Stimulated activated CD8-positive, alpha-beta memory T cell treated with anti-CD3 and anti-CD28 coated beads, Interleukin-7, amount 100 ng/mL, for 24 hours (primary cell): ENCODE measurements at places on chromosomes 2 and 18.

GRCh38 chr2:127579231-127579630, 43.7 kb downstream of the MYO7B start:
- no peak for DNase-seq

DNA sequence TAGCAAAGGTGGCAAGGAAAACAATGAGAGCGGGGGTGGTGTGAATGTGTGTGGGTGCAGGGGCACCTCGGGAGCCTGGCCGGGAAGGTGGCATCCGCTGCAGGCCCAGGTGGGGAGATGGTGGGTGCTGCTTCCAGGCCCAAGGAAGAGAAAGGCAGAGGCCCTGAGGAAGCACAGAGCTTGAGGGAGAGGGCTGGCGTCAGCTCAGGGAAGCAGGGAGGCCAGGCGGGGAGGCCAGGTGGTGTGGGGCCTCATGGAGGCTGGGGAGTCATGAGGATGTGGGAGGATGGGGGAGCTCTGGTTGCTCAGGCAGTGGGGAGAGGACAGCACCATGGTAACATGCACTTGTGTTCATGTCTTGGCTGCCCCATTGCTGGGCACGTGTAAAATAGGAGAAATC, 43.3 kb downstream of the AGAP1 start:
- no peak for DNase-seq

GRCh38 chr2:129957891-129958290, 21.6 kb upstream of the RAB6C start:
- no peak for DNase-seq

- no peak for DNase-seq
Observed at GRCh38 chr18:31429623-31430022, 17.9 kb upstream of the DSG3 start.

DNA sequence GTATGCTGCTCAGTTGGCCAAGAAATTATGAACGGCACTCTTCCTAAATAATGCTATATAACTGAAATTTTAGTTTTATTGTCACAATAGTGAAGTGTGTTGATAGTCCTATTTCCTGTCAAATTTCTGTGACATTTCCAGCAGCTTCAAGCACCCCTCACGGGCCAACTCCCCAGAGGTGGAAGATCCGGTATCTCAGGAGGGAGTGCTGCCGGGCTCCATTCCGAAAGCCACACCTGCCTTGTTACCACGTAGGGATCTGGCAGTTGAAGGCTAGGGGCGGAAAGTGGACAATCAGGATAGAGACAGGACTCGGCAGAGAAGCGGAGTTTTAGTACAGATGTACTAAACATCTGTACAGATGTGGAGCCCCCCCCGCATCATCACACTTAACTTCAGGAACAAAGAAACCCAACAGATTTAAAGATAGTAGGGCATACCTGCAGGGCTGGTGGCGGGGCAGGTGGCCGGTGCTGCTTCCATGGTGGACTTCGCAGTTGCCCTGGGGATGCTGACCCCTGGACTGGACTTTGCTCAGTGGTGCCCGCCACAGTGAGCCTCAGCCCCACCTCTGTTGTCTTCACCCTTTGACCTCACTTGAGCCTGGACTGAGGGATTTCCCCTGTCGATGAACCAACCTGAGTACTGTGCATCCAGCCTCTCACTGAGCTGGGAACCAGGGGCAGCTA, 22.3 kb downstream of the ASAP2 start:
- no peak for DNase-seq

GRCh38 chr18:46401486-46402070, 255.4 kb downstream of the LOXHD1 start:
- DNase-seq, result no peak

GRCh38 chr2:64400733-64401528, 53.0 kb upstream of the LGALSL start:
- DNase-seq, result no peak

DNA sequence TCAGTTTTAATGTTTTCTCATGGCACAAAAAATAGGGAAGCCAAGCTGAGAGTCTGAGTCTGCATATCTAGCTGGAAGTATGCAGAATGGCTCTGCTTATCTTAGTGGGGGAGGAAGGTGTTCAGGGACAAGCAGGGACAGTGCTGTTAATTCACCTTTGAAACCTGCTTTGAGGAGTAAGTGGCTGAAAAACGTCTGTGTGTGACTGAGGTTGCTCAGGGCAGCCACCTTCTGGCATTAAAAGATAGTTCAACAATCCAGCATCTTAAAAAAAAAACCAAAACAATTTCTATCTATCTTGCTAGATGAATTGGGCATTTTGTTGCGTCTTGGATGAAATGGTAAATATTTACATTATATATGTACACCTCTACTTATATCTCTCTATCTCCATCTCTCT, 2.0 kb upstream of the TRPM8 start:
- no peak for DNase-seq

- DNase-seq, result no peak
Observed at GRCh38 chr2:26568076-26568890, 72.9 kb downstream of the CIB4 start.

DNA sequence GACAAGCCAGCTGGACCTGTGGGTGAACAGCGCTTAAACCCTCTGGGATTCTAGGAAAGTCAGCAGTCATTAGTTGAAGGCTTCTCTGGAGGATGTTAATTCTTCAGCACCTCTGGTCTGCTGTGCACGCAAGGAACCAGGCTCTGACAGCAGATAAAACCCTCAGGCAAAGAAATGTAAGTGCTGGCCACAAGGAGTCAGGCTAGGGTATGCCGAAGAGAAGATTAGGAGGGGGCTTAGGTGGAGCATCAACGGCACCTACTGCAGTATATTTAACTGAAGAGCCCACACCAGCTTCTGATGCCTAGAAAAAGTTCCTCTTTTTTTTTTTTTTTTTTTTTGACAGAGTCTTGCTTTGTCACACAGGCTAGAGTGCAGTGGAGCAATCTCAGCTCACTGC, 304.2 kb upstream of the MC4R start:
- DNase-seq, result no peak

- DNase-seq, result no peak
Observed at GRCh38 chr2:238091436-238092060, 8.6 kb upstream of the ESPNL start.

DNA sequence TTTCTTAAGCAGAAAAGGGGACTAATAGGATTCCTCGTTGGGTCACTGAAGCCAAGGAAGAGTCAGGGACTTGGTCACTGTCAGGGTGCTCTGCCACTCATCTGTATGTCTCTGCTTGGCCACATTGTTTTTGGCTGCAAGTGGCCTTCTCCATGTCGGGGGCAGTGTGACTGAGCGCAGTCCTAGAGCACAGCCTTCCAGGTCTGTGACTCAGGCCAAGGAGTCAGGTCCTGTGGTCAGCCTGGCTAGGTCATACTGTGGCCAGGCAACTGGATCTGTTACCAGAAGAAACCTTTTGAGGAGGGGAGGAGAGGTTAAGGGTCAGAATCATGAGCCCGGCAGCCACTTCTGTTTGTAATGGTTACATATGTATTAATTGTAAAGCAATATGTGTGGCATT, 61.3 kb downstream of the GALNT1 start:
- no peak for DNase-seq

GRCh38 chr2:183269956-183270355, 145.7 kb downstream of the NUP35 start:
- no peak for DNase-seq

DNA sequence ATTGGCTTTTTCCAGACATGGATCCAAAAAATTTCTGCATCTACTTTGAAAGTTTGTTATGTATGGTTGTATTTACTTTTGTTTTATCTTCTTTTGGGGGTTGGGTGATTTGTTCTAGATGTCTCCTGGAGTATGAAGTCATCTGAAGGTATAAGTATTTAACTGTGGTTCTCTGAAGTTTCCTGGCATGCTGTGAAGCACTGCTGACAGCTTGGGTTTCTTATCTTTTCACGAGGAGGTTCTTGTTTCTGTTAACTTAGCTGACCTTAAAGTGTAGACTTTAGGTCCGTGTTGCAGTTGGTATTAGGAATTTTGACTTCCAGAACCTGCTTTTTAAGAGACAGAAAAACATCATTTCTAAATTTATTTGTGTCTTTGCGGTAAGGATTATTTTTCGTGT, 15.9 kb downstream of the GLS start:
- DNase-seq, result no peak

- no peak for DNase-seq
Observed at GRCh38 chr2:241095594-241096290, 6.3 kb downstream of the MTERF4 start.

DNA sequence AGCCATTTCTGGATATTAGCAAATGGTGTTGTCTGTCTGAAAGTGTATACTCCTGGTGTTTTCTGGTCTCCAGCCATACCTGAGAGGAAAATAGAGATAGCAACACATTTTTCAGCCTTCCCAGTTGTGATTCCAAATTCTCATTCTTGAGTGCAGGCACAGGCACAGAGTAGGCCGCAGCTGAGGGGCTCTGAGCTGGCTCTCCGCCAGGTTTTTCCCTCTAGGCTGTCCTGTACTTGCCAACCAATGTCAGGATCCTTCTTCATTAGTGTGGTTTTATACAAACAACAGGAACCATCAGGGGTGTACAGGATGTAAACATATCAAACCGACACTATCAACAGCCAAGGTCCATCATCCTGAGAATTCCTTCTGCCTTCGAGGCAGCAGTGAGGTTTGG, 1733.6 kb upstream of the CELF4 start:
- no peak for DNase-seq

DNA sequence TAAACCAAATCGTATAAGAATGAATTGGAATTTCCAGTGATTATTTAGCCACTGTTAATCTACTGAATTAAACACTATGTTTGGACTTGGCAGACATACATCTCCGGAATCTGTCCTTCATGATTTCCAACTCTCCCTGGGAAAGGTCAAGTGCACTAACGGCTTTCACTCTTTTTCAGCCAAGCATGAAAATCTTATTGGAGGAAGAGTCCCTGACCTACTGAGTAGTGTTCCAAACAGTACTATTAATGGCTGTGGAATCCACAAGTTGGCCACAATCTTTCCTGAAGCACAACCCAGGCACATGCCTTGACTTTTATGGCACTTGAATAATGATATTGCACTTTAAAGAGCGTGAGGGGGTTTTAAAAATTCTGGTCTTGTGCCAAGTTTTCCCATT, 318.9 kb upstream of the RND3 start:
- no peak for DNase-seq
